Hematopoietic multipotent progenitor cell treated with erythropoietin and hydrocortisone succinate and interleukin-3 and kit ligand, for 15 days (in vitro differentiated cells): ENCODE measurements at places on chromosomes 11 and 22.

GRCh38 chr11:21144531-21144930, 475.1 kb downstream of the NELL1 start:
- DNase-seq: no peak

GRCh38 chr11:14673824-14674405, 30.3 kb downstream of the PDE3B start:
- no peak for DNase-seq

DNA sequence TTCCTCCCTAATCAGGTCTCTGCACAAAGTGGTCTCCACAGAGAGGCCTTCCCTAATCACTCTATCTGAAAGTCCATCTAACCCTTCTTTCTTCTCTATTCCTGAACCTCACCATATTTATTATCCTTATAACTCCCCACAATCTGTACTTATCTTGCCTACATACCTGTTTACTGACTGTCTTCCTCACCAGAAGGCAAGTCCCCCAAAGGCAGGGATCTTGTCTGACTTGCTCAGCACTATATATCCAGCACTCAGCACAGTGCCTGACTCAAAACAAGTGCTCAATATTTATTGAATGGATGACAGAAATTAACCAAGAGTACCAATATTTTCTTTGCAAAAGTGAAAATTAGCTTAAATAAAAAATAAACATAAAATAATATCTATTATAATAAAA, 5.5 kb downstream of the DCUN1D5 start:
- no peak for DNase-seq

GRCh38 chr11:83736684-83737083, 450.5 kb upstream of the CCDC90B start:
- no peak for DNase-seq

- no peak for DNase-seq
Observed at GRCh38 chr11:93757301-93757700, 15.8 kb downstream of the C11orf54 start.

- no peak for DNase-seq
Observed at GRCh38 chr22:25669253-25670069, 72.5 kb upstream of the MYO18B start.

- peak; percentile 3 for DNase-seq
Observed at GRCh38 chr11:17703951-17704350, 15.4 kb upstream of the MYOD1 start.

GRCh38 chr22:48442663-48443062, 1385.0 kb downstream of the BRD1 start:
- no peak for DNase-seq

DNA sequence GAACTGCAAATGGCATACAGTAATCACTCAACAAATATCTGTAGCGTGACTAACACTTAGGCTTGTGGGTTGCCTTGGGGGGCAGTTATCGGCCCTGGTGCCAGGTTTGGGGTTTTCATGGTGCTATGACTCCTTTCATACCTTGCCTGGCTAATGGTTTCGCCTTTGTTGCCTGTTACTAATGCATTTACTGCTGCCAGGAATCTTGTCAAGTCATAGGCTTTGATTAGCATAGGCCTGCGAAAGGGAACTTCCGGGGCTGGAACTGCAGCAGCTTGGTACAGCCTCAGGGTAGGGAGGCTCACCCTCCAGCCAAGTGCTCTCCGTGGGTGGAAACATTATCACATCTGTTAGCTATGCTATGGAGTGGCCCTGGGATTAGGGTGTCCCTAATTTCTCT, 13.2 kb downstream of the SLC25A18 start:
- DNase-seq: no peak

GRCh38 chr22:49967706-49968208, 7.2 kb downstream of the PIM3 start:
- no peak for DNase-seq

- DNase-seq: no peak
Observed at GRCh38 chr11:69879729-69880005, 60.5 kb upstream of the FGF3 start.

GRCh38 chr22:17396516-17396915, 27.3 kb downstream of the CECR2 start:
- DNase-seq: no peak

DNA sequence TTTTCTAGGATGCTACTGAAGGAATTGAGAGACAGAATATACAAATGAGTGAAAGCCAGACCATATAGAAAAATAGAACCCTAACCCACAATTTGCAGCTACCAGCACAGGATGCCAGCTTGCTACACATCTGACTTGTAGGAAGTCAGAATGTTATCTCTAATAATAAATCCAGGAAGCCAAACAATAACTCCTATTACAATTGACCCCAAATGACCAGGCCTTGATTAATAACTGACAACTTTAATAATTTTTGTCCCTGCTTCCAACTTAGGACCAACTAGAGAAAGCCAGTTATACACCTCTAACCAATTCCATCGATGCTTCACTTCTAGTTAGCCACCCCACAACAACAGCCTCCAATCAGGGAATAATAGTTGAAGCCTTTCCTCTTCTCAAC, 193.4 kb downstream of the CASP12 start:
- no peak for DNase-seq

- DNase-seq: no peak
Observed at GRCh38 chr22:42716649-42717127, 4.0 kb downstream of the A4GALT start.

DNA sequence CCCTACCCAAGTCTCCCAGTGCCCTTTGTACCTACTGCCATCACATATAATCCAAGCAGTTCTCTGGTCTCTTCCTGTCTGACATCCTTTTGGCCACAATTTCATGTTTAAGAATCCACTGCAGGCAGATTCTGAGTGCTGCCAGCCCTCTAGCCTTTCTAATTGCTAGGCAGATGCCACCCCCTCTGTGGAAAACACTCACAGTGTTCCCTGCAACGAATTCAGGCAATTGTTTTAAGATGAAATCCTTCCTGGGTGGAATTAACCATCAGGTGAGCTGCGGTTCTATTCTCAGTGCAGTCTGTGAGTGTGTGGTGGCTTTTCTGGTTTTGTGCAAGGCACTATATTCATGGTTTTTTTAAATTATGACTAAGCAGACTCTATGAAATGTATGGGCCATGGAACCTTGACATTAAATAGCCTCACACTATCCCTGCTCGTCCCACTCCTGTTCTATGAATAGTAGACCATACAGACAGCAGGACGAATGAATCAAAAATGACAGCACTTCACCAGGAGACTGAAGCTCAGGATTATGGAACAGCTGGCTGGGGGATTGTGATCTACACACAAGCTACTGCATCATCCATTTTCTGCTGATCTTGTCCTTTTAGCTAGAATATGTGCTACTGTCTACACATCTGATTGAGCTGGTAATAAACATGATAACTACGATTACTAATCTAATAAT, 29.8 kb upstream of the BMAL1 start:
- no peak for DNase-seq

DNA sequence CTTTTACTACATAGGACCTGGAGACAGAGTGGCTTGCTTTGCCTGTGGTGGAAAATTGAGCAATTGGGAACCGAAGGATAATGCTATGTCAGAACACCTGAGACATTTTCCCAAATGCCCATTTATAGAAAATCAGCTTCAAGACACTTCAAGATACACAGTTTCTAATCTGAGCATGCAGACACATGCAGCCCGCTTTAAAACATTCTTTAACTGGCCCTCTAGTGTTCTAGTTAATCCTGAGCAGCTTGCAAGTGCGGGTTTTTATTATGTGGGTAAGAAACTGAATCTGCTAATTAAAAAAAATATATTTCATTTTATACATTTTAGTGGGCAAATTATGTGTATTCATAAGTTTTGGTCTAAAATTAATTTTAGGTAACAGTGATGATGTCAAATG, 7.8 kb downstream of the BIRC3 start:
- no peak for DNase-seq

DNA sequence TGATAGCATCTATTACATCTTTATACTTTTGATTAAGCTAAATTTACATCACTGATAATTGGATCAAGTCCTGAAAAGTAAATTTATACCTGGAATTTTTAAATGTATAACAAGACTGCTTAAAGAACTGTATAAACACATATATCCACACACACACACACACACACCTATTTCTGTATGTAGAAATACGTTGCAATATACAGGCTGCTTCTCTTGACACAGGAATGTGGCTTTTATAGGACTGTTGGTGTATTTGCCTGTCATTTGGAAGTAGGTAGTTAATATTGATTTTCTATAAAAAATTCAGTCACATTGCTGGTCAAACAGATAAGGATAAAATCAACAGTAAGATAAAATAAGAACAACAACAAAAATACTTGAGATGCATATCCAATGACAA, 708.5 kb upstream of the RAG2 start:
- DNase-seq: no peak

DNA sequence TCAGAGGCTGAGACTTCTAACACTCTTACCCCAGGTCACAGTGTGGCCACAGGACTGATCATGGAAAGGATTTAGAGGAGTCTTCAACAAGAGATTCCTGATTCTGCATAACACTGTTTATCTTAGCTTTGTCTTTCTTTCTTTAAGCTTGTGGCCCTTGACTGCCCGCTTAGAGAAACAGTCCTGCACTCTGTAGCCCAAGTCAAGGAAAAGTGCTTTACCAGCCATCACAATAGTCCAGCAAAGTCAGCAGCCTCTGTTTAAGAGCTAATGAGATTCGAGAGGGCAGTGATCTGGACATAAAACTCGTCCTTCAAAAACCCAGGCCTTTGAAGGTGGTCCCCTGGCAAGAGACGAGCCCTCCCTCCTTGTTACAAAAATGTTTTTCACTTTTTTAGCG, 30.0 kb downstream of the PRDM10 start:
- no peak for DNase-seq

DNA sequence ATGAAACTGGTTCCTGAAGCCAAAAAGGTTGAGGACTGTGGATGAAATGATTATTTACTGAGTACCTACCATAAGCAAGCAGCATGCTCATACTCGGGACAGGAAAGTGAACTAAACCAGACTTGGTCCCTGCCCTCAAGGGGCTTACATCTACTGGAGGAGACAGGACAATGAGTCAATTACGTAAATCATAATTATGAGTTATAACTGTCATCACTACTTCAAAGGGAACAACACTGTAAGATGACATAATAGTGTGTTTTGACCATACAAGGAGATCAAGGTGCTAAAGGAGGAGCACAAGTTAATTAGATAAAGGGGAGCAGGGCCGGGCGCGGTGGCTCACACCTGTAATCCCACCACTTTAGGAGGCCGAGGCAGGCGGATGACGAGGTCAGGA, 2.5 kb downstream of the FAM227A start:
- no peak for DNase-seq

GRCh38 chr11:95239871-95240649, 9.1 kb upstream of the SESN3 start:
- DNase-seq: no peak

DNA sequence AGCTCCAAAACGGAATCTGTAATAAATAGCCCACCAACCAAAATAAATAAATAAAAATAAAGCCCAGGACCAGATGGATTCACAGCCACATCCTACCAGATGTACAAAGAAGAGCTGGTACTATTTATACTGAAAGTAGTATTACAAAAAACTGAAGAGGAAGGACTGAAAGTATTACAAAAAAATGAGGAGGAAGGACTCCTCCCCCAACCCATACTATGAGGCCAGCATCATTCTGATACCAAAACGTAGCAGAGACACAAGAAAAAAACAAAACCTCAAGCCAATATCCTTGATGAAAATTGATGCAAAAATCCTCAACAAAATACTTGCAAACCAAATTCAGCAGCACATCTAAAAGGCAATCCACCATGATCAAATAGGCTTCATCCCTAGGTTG, 65.4 kb downstream of the CYP2R1 start:
- no peak for DNase-seq

DNA sequence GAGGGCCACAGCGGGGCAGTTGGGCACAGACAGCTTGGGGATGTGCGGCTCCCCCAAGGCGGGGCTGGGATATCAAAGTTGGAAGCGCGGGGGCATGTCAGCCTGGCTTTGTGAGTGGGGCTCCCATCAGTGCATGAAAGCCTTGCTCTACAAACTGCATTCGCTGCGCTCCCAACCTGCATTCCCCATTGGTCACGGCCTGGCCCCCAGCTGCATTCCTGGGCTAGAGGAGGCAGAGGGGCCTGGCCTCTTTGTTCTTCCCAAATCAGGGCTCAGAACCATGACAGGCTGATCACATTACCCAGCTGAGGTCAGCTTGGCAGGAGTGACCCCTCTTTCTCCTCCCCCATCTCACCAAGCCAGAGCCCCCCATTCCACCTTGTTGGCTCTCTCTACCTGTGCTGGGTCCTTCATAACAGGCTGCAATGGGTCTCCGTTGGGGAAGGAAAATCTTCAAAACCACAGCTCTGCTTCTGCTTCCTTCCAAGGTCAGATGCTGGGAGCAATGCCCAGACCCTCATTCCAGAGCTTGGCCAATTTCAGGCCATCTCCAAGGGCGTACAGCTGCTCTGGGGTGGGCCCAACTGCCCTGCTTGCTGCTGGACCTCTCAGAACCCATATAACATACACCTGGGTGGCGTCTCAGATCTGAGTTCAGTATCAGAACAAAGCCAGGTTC, 38.7 kb upstream of the CDON start:
- DNase-seq: no peak

DNA sequence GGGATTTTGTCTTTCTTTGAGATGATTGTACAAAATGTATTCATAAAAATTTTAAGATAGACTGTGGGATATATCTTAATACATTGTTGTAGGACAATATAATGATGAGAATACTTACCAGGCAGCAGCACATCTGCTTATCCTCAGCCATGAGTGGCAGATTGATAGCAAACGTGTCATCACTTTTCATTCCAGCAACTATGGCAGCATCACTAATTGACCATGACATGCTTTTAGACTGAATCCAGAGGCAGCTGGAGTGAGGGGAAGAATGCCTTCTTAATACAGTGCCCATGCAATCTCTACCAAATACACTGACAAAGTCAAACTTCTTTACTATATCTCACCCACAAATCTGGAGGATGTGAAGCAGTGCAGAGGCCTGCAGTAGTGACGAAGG, 755.2 kb upstream of the RAG2 start:
- DNase-seq: no peak

DNA sequence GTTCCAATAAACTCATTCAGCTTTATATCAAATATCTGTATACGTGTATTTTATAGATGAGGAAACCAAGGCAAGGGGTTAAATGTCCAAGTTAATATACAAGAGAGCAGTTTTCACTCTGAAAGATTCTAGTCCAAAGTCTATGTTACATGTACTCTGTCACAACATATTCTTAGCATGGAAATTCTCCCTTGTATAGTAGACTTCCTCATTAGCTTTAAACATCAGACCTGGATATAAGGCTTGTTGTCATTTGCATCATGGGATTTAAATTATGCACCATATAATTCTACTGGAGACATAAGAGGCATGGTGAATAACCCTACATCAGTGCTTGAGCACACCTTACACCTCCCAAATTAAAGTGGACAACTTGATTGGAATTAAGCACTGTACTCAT, 681.9 kb upstream of the CCDC179 start:
- no peak for DNase-seq

DNA sequence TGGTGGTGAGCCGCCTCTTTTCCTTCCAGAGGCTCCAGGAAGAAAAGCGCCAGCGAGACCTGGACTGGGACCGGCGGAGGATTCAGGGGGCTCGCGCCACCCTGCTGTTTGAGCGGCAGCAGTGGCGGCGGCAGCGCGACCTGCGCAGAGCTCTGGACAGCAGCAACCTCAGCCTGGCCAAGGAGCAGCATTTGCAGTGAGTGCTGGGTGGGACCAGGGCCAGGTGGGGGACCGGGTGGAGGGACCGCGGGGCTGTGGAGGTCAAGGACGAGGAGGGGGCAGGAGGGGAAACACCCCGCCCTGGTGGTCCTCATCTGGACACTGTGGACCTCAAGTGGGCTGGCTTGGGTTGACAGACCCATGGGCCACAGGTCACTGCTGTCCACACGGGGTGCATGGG, 17.4 kb downstream of the RIBC2 start:
- no peak for DNase-seq
